ENCODE measurements at places on chromosomes 2 and 18.

DNA sequence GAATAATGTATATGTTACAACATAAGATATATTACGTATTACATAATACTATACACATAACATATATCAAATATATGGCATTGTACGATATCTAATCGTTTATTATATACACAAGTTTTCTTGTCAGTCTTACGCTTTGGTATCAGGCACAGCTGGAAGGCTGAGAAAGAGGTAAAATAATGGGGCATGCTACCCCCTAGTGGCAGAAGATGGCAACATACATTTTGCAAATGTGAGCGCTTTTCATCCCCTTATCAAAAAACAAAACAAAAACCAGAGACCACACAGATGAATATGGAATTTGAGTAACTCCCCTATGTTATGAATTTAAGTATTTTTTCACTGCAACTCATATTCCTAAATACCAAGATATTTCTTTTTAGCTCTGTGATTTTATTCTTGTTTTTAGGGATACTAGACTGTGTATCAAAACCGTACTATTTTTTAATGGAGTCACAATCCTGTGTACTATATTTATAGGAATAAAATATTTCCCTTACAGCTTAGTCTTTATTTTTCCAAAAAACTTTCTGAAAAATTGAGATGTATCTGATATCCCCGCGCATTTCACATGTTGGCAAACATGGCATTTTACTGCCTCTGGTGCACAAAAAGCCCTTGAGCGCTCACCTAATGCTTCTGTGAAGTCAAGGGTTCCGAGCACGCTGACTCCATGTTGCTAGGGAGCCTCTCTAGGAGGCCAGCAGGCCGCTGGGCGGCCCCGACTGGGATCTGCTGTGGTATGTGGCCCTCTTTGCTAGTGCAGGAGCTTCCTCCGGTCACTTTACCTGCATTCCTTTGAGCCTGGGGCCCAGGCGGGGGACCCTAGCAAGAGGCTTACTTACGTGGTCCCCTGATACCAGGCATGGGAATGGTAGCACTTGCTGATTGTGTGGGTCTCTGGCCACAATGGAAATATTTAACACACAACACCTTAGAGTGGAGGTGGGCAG lies 62.5 kb downstream of the SLC4A3 start:
- peak; percentile 25 for DNase-seq

GRCh38 chr18:51537487-51537886 lies 340.0 kb upstream of the MEX3C start:
- DNase-seq, result no peak

GRCh38 chr18:43590182-43590903 lies 313.1 kb upstream of the SYT4 start:
- no peak for DNase-seq

DNA sequence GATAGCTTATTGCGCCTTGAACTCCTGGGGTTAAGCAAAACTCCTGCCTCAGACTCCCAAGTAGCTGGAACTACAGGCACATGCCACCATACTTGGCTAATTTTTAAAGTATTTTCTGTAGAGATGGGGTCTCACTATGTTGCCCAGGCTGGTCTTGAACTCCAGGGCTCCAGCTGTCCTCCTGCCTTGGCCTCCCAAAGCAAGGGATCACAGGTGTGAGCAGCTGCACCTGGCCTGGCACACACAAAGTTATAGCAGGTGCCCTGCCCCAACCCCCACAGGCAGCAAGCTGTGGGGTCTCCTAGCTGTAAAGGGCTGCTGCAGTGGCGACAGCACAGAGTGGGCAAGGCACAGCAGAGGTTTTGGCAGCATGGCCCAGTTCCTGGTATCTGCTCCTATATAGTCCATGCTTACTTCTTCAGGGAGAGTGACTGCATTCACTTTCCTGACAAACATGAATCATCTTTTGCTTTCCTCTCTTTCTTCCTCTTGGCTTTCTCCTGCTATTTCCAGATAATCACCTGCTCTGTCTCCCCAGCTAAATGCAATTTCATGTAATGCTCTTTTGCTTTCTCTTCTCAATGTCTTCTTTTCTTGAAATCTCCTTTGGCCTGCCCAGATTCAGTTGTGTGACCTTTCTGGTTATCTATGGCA lies 27.3 kb upstream of the METAP1D start:
- DNase-seq, result no peak

- DNase-seq, result no peak
Measured at GRCh38 chr2:202109139-202109736, 36.2 kb downstream of the KIAA2012 start.

GRCh38 chr2:101001691-101002561 lies at the start of gene RPL31:
Gene RPL31 (plus strand): TSS chr2:101002289. CDS start chr2:101002702, 413 bp downstream.
- DNase-seq, result peak; percentile 88

DNA sequence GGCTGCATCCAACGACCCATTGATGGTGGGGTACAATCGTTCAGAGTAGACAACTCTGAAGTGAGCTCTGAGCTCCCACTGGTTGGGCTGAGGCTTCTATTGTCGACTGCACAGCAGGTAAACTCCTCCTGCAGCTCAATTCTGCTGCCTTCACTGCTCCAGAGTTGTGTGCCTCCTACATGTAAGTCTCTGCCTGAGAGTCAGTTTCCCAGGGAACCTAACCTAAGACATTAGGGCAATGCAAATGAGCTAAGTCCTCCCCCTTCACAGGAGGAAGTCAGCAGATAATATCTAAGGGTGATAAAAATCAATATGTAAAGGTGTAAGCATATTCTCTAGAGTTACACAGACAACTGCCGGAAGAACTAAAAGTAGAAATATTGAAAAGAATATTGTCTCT lies 22.5 kb upstream of the ACYP2 start:
- DNase-seq, result no peak

GRCh38 chr2:88692187-88692586 lies 714 bp downstream of the RPIA start:
- DNase-seq, result peak; percentile 2

- no peak for DNase-seq
Measured at GRCh38 chr18:2627821-2628276, 27.7 kb upstream of the SMCHD1 start.

DNA sequence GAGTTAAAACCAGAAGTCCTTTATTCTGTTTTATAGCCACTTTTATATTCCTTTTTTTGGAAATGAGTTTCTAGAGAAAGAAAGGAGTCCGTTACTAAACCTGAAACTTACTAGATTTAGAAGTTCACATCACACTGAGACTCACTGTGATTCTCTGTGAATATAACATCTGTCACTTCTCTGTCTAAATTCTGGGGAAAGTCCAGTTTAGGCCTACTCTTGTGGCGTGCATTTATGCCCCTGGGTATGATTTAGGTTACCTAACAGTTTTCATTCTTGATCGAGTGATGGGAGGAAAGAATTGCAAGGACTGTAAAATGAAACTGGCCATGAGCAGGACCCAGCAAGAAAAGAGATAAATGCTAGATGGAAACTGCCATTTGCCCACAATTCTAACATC lies 449.6 kb downstream of the SPAG16 start:
- no peak for DNase-seq

DNA sequence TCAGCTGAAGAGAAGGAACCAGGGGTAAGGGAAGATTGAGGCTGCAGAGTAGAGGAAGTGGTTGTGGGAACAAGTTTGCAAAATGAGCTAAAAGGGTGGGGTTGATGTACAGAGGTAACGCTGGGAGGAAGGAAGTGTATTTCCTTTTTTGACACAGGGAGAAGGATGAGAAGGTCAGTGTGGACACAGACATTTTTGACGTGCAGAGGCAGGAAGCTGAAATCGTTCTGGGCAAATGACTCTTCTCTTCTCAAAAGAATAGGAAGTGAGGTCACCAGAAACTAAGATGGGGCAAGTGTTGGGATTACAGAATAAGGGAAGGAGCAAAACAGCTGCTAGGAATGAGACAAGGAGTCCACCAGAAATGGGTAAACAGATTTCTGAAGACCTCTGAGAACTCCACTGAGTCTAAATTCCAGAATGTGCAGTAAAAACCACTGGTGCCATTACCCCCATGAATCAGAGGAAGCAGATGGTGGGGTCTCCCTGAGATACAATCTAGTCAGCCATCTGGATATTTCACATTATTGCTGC lies 20.0 kb upstream of the RNF149 start:
- DNase-seq, result no peak

GRCh38 chr18:74266161-74266560 lies 25.6 kb downstream of the CYB5A start:
- DNase-seq, result no peak

- no peak for DNase-seq
Measured at GRCh38 chr18:35905436-35905835, 67.0 kb upstream of the RMP24 start.

DNA sequence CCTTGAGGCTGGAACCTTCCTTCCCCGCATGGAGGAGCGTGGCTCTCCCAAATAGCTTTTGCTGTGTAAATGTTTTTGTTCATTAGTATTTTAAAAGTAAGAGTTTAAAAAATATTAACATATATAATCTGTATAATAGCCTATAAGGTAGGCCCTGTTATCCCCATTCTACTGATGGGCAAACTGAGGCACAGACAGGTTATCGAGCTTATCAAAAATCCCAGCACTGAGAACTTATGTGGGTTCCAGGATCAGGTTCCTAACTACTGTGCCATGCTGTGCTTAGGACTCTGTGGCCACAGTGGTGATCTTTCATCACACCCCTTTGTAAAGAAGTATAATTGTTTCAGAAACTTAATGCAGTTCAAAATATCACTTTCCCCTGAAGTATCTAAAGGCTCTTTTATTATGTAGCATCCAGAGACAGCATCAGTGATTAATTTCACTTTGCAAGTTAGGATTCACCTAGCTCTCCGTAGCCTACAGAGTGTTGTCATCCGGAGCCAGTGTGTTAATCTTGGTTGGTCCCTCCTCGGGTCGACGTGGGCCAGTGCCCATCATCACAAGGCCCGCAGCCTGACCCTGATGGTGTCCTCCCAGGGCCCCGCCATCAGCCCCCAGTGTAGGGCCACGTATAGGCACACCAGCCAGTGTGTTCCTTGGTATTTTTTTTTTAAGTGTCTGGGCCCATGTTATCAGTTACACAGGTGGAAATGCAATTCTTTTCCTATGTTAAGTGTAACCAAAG lies 28.7 kb downstream of the CABLES1 start:
- DNase-seq, result no peak

GRCh38 chr2:64812285-64812684 lies 158.6 kb upstream of the SERTAD2 start:
- no peak for DNase-seq

DNA sequence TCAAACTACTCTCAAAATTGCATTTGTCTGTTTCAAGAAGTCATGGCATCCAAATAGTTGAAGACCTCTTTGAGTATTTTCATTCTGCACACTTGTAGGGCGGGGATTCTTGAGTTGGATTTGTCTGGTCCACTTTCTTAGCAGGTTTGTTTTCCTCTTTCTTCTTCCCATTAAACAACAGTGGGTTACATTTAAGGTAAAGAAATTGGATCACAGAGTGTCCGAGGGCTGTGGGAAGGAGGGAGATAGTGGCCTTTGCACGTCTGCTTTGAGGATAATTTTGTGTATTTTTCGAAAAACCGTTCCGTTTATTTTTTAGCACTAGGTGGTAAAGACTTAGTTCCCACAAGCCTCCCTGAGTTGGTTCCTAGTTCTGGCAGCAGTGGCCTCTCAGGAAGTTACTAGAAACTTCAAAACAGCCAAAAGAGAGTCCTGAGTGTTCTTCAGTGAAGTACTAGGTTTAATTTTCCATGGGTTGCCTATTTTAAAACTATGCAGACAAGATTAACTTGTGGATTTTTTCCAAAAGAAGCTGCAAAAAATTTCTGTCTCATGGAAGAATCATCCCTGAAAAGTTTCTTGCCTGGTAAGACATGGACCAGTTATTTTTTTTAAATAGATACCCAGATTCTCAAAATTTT lies 107.9 kb downstream of the CDC42EP3 start:
- DNase-seq, result no peak

GRCh38 chr2:144452989-144453336 lies 67.0 kb downstream of the ZEB2 start:
- no peak for DNase-seq

DNA sequence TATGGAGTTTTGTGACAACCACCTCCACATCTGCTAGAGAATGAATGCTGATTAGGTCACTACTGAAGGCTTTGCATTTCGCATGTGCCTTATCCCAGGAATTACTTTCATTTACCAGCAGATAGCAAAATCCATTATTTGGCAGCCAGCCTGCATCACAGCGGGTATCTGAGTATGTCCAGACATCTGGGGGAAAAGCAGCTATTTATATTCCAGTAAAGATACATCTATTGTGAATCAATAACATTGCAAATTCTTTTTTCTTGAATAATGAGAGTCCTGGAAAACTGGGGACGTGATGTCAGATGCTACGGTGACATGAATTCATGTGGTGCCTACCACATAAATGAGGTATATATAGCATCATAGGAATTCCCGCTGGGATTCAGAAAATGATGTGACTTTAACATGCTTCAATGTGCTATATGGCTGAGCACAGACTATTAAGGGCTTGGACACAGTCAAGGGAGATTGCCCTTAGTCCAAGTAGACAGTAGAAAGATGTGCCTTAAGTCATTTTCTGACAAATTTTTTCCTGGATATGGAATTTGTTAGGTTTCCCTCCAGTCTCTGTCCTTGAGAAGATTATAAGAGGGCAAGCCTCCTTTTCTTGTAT lies 84.2 kb upstream of the CD302 start:
- no peak for DNase-seq

- no peak for DNase-seq
Measured at GRCh38 chr18:23838233-23838632, 149.0 kb downstream of the LAMA3 start.

DNA sequence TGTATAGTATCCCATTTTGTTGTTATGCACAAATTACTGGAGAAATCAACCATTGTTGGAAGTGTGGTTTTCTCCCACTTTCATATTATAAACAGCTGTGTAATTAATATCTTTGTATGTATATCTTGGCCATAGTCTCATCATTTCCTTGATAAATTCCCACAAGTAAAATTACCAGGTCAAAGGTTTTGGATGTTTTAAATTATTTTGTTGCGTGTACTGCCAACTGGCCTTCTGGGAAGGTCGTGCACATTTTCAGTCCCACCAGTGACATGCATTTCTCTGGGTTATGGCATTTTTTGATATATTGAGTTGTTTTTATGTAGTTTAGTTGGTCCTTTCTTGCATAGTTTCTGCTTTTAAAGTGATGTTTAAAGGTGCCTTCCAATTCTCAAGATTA lies 41.5 kb downstream of the TSHZ1 start:
- no peak for DNase-seq

- DNase-seq, result no peak
Measured at GRCh38 chr2:216758256-216759155, 63.2 kb upstream of the IGFBP5 start.

- no peak for DNase-seq
Measured at GRCh38 chr2:172919732-172920131, 155.9 kb upstream of the MAP3K20 start.

All from activated CD4-positive, alpha-beta T cell treated with anti-CD3 and anti-CD28 coated beads, Interleukin-2, amount 50 U/mL, for 24 hours (primary cell).